Dermis microvascular lymphatic vessel endothelial cell (primary cell): ENCODE measurements at places on chromosomes 13 and 19.
A peak's percentile ranks its signal among the peaks of the same experiment; 100 is the strongest.

DNA sequence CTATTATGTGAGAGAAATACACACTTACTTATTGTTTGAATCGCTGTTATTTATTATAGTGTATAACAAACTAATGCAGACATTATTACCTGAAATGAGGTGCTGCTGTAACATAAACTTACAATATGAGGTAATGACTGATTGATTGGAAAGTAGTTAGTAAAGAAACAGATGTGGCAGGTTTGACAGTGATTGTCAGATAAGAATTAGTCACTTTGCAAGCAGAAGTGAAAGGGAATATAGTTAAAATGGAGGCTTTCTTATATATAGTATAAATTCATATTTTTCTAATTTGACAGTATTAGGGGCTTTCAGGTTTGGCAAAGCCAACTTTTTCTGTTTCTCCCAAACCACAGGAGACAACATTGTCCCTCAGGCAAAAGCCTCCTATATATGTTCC is 20.6 kb downstream of the MIR17HG start:
- DNase-seq = no peak

DNA sequence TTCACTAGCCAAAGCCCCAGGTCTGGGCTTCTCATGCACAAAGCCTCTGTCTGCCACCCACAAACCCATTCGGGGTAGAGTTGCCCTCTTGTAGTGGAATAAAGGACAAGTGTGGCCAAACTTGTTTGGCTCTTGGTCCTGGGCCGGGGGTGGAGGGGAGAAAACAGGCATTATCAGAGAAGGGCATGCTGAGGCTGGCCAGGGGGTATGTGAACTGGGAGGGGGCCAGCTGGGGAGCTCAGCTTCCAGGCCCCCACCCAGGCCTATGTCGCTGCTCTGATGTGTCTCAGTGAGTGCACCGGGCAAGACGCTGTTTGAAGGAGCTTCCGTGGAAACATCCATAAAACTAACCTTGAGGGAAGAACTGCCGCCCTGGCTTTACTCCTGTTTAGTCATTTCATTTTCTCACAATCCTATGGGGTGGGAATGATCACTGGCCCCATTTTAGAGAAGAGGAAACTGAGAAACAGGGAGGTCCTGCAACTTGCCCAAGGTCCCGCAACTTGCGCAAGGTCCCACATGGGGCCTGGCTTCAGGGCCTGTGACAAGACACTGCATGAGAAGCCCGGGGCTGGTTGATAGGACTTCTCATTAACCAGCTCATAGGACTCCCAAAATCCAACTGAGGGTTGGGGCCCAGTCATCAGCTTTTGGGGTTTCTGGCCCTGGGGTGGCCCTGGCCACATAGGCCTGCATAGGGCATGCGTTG is 30.8 kb downstream of the CCNE1 start:
- DNase-seq = no peak

DNA sequence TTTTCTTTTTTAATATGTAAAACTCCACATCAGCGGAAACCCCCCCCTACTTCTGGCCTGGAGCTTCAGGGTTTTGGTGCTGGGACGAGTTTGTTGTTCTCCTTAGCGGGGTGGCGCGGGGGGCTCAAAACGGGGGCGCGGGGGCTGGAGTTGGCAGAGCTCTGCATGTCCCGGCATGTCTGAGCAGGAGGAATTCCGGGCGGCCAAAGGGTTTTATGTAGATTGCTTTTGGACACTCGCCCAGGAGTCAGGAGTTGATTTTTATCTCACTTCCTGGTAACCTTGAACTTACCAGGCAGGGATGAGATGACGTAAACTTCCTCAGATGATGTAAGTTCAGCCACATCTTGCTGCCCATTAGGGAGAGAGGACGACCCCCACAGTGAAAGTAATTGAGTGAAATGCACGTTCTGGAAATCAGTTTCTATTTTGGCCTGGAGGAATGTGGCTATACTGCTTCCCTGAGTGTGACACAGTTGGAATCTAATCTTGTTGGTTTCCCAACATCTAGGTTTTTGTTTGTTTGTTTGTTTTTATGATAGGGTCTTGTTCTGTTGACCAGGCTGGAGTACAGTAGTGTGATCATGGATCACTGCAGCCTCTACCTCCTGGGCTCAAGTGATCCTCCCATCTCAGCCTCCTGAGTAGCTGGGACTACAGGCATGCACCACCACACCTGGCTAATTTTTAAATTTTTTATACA is 21.0 kb upstream of the GDF15 start:
- DNase-seq = peak; percentile 98

GRCh38 chr19:45897261-45897812 is 5.1 kb downstream of the MYPOP start:
- DNase-seq = no peak

GRCh38 chr19:2578901-2579677 is 103.2 kb downstream of the GADD45B start:
- peak; percentile 97 for DNase-seq

GRCh38 chr13:106617561-106617960 is 49.6 kb upstream of the ARGLU1 start:
- peak; percentile 27 for DNase-seq

DNA sequence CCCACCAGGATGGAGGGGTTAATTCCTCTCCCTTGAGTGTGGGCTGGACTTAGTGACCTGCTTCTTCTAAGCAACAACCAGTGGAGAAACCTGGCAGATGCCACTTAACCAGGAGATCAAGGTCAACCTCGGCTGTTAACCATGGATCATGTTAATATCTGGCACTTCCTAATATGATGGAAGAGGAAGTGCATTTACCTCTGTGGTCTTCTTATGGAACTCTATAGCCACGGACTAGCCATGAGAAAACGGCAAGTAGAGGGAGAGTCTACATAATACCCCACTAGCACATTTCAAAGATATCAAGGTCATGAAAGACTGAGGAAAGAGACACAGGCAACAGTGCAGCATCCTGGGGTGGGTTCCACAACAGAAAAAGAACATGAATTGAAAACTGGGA is 31.4 kb downstream of the MLLT1 start:
- DNase-seq = no peak

DNA sequence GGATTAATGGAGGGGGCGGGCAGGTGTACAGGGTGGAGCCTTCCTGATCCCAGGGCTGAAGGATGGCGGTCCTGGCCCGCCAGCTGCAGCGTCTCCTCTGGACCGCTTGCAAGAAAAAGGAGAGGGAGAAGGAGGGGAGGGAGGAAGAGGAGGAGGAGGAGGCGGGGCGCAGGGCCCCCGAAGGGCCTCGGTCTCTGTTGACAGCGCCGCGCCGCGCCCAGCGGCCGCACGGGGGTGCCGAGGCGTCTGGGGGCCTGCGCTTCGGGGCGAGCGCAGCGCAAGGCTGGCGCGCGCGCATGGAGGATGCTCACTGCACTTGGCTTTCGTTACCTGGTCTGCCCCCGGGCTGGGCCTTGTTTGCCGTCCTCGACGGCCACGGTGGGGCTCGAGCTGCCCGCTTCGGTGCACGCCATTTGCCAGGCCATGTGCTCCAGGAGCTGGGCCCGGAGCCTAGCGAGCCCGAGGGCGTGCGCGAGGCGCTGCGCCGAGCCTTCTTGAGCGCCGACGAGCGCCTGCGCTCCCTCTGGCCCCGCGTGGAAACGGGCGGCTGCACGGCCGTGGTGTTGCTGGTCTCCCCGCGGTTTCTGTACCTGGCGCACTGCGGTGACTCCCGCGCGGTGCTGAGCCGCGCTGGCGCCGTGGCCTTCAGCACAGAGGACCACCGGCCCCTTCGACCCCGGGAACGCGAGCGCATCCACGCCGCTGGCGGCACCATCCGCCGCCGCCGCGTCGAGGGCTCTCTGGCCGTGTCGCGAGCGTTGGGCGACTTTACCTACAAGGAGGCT is at the start of gene PPM1N:
TSS of gene PPM1N (plus strand) at position 33 of the 785 bp plus-strand sequence. CDS start at position 63, 30 bp downstream.
- DNase-seq = no peak

GRCh38 chr19:41376241-41376997 is at the start of gene TMEM91:
Gene TMEM91 (plus strand): TSS chr19:41376533. CDS start chr19:41378310, 1,777 bp downstream.
- DNase-seq = peak; percentile 18

DNA sequence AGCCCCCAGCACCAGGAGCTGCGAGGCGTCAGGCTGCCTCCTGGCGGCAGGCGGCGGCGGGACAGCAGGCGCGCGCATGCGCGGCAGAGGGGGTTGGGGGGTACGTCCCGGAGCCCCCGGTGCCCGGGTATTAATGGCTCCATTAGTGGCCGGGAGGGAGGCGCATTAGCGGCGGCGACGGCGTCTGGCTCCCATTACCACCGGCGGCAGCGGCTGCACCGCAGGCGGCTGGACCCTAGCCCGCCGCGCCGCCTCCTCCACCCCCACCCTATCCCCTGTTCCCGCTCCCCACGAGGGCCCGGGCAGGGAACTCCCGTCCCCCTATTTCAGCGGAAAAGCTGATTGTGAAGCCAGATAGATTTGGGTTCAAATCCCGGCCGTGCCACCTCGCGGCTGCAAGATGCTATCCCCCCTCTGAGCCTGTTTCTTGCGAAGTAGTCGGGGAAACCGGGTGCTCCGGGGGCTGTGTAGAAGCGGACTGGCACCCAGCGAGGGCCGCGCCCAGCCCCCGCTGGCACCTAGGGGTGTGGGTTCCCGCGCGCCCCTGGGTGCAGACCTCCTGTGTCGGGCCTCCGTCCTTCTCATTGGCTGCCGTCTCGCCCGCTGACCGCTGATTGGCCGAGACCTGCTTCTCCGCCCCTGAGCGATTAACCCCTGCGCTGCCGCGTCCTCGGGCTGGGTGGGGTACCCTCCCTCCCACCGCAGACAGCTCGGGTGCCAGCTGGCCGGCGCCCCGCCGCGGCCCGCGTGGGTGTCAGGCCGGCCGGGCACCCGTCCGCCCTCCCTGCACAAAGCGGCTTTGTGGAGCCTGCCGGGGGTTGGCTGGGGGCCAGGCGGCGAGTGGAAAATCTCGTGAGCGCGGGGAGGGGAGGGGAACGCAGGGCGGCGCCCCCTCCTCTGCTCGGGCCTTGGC is 11.1 kb downstream of the CIC start:
- DNase-seq = peak; percentile 56

- peak; percentile 91 for DNase-seq
Observed at GRCh38 chr19:2462635-2463421, 6.1 kb upstream of the LMNB2 start.
